ENCODE measurements at places on chromosomes 1 and 21.

GRCh38 chr1:24888971-24889676 lies 41.0 kb downstream of the RUNX3 start:
- no peak for DNase-seq

DNA sequence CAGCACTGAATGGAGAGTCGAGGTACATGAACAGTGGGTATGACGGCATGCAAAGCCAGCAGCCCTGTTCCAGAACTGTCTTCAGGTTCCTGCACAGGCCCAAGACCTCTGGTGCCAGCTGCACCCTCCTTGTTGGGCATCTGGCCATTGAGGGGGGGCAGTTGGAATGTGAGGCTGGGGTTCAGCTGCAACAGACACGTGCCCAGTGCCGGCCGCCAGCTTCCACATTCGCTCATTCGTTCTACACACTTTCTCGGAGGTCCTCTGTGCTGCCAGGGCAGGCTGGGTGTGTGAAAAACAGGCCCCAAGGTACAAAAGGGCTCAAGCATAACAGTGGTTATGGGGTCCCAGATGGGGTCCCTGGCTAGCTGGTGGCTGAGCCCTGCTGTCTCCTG lies 37.9 kb upstream of the SLC19A1 start:
- no peak for DNase-seq

- DNase-seq: no peak
These were observed 514.9 kb upstream of the PKN2 start for GRCh38 chr1:88169139-88169538.

DNA sequence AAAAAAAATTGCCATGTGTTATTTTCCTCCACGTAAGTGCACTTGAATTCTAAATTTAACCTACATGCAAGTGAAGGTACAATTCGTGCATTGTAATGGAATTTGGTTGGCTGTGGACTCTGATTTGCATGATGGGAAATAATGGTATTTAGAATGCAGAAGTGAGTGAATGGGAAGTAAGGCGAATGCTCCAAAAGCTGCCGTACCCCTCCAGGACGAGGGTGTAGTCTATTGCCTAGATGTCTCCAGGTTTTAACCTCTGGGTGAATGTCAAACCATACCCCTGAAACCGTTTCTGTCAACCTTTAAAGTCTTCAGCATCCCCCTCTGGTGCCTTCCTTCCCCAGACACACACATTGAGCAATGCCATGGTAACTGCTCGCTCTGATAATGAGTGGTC lies 44.5 kb downstream of the KIAA0040 start:
- DNase-seq: no peak

GRCh38 chr1:200487650-200488049 lies 77.8 kb upstream of the ZNF281 start:
- DNase-seq: no peak

GRCh38 chr1:151611288-151611790 lies 511 bp upstream of the SNX27 start:
- no peak for DNase-seq

DNA sequence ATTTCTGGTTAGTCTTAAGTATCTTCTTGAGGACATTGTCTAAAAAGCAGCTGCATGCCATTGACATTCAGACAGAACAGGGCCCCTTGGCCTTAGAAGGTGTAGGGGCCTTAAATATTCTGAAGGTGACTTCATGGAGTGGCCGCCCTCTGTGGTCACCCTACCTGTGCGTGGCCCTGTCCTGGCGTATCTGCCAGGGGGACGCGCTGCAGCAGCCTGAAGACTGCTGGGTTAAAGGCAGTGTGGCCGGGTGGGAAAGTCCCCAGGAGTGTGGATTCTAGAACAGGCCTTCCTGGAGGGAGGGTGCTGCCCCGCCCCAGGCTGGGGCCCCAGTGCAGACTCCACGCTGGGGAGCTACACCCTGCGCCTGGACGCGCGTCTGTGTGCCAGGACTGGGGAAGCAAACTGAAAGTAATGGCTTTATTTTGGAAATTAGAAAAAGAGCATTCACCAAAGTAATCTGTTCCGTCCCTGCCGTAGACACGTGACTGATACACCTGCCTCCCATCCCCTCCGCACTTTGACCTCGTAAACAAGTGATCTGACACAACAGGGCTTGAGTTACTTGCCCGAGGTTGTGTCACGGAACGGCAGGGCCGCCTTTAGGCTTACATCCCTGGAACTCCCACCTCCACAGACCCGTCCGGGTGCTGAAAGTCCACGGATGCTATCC lies 1.8 kb downstream of the AGPAT3 start:
- DNase-seq: no peak

GRCh38 chr1:154859151-154859785 lies 10.8 kb downstream of the KCNN3 start:
- no peak for DNase-seq

- no peak for DNase-seq
These were observed 21.2 kb downstream of the STXBP3 start for GRCh38 chr1:108767708-108768107.

- no peak for DNase-seq
These were observed 30.7 kb upstream of the SERBP1 start for GRCh38 chr1:67460676-67461500.

GRCh38 chr1:12167493-12168429 lies 970 bp downstream of the TNFRSF1B start:
- DNase-seq: no peak

DNA sequence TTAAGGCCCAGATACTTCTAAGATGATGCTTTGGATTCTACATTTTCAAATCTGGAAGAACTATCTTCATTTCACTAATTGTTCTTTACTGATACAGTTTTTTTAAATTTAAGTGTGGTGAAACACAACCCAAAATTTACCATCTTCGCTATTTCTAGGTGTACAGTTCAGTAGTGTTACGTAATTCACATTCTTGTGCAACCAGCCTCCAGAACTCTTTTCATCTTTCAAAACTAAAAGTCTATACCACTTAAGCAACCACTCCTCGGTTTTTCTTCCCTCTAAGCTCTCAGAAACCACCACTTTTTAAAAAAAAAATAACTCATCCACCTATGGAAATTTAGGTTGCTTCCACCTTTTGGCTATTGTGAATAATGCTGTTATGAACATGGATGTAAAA lies 220.7 kb downstream of the PDE4B start:
- DNase-seq: no peak

DNA sequence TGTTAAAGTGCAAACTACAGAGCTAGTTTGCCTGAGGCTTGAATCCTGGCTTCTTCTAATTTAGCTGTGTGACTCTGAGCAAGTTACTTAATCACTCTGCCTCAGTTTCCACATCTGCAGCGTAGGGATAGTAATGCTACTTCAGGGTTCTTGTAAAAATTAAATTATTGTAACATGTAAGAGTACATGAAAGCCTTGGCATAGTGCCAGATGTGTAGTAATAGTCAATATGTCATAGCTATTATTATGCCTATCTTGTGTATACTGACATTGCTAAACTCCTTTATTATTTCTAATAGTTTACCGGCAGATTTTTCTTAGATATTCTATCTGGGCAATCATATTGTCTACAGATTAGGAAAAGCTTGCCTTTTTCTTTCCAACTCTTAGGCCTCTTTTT lies 6.8 kb upstream of the TADA1 start:
- DNase-seq: no peak

DNA sequence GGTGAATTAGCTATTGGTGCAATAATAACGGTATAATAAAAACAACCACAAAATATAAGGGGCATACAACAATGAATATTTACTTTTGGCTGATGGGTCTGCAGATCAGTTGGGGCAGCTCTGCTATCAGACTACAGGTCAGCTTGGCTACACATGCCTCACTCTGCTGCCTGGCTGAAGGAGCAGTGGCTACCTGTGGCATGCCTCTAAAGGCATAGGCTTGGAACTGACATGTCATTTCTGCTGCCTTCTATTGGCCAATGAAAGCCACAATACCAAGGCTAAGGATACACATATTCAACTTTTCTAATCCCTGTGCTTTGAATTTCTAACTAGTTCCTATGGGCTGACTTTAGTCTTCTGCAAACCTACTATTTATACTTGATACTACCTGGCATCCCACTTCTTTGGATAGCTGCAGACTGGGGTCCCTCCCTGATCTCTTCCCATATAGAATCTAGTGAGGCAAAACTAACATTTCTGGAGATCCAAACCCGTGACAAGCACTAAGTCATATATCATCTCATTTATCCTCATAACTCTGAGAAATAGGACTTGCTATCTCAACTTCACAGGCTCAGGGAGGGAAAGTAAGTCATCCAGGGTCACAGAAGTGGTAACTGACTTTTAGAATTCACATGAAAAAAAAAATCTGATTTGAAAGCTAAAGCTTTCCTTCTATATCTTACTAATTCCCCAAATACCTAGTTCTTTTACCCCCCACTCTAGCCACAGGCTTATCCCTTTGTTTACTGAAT lies 19.2 kb upstream of the SYDE2 start:
- DNase-seq: no peak

DNA sequence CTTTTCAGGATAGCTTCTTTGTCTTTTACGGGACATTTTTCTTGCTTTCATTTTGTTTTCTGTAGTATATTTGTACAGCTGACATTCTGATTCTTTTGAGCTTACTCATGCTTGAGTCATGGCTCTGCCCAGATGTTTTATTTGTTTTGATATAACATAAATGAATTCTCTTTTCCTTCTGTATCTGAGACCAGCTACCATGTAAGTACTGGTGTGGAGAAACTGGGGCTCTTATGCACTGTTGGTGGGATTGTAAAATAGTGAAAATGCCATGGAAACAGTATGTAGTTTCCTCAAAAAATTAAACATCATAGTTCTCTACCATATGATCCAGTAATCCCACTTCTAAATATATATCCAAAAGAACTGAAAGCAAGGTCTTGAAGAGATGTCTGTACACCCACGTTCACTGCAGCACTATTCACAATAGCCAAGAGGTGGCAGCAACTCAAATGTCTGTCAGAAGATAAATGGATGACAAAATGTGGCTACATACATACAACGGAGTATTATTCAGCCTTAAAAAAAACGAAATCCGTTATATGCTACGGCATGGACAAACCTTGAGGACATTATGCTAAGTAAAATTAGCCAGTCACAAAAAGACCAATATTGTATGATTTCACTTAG lies 61.4 kb downstream of the EIF2B3 start:
- peak; percentile 57 for DNase-seq

DNA sequence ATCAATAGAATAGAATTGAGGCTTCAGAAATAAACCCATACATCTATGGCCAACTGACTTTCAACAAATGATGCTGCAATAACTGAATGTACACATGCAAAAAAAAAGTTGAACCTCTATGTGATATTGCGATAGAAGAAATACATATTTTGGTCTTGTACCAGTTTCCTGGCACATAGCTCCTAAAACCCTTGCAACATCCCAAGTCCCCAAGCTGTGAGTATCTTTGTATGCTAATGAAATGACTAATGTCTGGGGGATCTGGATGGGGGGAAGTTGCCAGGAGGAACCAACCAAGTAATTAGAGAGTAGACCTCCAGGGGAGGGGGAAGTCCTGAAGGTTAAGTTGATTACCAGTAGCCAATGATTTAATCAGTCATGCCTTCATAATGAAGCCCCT lies 24.4 kb downstream of the BLZF1 start:
- no peak for DNase-seq

- DNase-seq: peak; percentile 91
These were observed 30.4 kb upstream of the ZBTB21 start for GRCh38 chr21:42040411-42041180.

DNA sequence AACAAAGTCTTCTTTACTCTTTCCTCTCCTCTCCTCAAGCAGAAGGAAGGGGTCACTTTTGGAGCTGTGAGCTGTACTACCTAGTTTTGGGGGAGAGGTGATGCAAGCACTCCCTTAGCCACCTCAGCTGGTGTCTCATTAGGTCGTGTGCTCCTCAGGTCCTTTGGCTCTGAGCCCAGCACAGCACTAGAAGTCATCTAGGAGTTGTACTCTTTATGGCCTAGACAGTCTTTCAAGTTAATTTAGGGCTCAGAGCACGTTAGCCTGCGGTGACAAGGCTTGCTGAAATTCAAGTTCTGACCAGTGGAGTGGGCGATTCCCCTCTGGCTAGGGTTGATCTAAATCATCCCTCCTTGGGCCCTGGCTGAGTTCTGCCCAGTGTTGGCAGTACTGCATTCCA lies 48.0 kb upstream of the WDR26 start:
- no peak for DNase-seq

DNA sequence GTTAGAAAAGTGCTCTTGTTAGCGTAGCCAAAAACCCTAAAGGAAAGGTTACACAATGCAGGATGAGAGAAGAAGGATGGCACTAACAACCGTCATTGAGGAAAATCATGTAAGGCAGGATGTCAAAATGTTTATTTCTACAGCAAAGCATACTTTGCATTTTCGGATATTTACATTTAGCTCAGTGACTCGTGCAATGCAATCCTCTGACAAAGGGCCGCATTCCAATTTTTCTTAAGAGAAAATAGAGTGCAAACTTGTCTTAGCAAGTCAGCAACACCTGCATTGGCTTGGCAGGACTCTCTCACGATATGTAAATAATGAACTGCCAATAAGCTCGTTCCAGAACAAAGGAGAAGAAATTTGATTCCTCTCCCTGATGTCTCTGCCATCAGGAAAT lies 33.3 kb downstream of the TIAM1 start:
- DNase-seq: no peak

GRCh38 chr21:45600248-45600647 lies 43.3 kb upstream of the PCBP3 start:
- DNase-seq: no peak

DNA sequence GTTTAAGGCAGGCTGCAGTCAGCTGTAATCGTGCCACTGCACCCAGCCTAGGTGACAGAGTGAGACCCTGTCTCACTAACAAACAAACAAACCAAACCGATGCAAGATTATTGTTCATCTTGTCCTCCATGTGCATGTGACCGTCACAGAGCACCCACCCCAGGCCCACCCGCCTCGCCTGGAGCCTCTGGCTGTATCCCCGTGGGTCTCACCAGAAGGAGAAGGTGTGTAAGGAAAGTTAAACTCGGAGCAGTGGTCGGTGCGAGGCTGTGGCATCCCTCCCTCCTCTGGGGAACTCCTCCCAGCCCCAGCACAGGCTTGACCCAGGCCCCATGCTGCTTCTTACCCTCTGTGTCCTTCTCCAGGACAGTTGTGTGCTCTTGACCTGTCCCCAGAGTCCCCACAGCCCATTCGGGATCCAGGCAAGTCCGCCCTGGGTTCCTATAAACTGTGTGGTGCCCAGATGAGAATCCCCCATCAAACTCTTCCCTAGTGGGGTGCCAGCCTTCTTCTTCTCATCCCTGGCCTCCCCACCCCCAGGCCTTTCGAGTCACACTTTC lies 318.4 kb downstream of the AJAP1 start:
- DNase-seq: no peak

DNA sequence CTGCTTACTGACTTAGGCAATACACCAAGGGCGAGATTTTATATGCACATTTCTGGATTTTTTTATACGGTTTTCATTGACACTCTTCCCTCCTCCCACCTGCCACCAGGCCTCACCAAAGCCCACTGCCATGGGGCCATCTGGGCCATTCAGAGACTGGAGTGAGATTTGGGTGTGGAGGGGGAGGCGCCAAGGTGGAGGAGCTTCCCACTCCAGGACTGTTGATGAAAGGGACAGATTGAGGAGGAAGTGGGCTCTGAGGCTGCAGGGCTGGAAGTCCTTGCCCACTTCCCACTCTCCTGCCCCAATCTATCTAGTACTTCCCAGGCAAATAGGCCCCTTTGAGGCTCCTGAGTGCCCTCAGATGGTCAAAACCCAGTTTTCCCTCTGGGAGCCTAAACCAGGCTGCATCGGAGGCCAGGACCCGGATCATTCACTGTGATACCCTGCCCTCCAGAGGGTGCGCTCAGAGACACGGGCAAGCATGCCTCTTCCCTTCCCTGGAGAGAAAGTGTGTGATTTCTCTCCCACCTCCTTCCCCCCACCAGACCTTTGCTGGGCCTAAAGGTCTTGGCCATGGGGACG lies 57.9 kb downstream of the LACTBL1 start:
- DNase-seq: no peak

- no peak for DNase-seq
These were observed 47.1 kb downstream of the EXTL2 start for GRCh38 chr1:100847361-100848082.

Measured in urothelium cell line (cell line).